SK-N-SH (cell line): ENCODE measurements at places on chromosomes 1 and 21.

DNA sequence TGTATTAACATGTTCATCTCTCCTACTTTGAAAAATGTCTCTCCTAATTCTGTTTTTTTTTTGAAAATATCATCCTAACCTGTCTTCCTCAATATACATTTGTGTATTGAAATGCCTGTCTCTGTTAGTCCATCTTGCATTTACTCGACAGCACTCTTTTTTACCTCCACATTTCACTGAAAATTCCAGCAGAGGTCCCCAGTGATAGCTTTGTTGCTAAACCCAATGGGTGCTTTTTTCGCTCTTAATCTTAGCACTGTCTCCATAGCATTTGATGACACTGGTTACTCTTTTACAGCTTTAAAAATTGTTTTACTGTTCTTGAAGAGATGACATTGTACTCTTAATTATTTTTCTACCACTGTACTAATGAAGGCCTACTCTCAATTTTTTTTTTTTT lies 10.8 kb downstream of the OSBPL9 start:
- peak; percentile 38 for DNase-seq

GRCh38 chr21:28608646-28609045 lies 384.0 kb downstream of the LTN1 start:
- DNase-seq, result no peak

- DNase-seq, result no peak
These were observed 27.2 kb upstream of the SLC22A15 start for GRCh38 chr1:115949156-115949555.

GRCh38 chr1:103101399-103101798 lies 6.9 kb downstream of the COL11A1 start:
- no peak for DNase-seq

DNA sequence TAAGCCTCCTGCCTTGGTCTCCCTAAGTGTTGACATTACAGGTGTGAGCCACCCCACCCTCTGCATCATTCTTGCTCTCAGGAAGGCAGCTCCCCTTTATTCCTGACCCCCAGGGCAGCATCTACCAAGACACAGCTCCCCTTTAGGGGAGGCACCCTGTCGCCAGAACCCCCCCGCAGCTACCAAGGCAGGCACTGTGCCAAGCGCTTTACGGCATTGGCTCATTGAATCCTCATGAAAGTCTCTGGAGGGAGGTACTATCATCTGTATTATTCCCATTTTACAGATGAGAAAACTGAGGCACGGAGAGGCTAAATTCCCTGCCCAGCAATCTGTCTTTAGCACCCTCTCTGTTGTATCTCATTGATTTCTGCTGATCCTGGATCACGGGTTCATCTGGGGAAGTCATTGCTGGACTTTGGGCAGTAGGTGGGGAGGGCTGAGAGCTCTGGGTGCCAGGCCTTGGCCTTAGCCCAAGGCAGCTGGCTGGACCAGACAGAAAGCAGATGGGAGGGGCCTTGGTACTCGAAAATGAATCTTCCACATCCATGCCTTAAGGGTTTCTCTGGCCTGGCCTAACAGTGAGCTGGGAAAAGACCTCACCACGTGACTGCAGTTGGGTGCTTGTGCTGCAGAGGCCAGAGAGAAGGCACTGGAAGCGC lies 5.9 kb downstream of the PLOD1 start:
- DNase-seq, result peak; percentile 90

DNA sequence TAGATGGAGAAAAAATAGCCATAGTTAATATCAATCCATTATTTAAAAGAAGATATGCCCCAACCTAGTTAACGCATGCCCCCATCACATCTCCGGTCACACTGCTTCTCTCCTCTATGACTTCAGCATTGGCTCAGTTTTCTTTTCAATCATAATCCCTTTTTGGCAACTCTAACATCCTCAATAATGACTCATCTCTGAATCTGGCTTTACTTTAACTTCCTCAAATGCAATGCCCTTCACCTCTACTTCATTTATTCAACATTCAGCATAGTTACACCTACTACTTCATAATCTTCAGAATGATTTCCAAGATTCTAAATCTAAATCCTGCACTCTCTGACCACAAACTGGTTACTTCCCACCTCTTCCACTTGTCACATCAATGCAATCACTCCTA lies 417.3 kb downstream of the USH2A start:
- no peak for DNase-seq

GRCh38 chr21:46322351-46323226 lies 1.1 kb downstream of the C21orf58 start:
- no peak for DNase-seq

- DNase-seq, result no peak
These were observed 80.2 kb downstream of the VPS13D start for GRCh38 chr1:12309783-12310742.

DNA sequence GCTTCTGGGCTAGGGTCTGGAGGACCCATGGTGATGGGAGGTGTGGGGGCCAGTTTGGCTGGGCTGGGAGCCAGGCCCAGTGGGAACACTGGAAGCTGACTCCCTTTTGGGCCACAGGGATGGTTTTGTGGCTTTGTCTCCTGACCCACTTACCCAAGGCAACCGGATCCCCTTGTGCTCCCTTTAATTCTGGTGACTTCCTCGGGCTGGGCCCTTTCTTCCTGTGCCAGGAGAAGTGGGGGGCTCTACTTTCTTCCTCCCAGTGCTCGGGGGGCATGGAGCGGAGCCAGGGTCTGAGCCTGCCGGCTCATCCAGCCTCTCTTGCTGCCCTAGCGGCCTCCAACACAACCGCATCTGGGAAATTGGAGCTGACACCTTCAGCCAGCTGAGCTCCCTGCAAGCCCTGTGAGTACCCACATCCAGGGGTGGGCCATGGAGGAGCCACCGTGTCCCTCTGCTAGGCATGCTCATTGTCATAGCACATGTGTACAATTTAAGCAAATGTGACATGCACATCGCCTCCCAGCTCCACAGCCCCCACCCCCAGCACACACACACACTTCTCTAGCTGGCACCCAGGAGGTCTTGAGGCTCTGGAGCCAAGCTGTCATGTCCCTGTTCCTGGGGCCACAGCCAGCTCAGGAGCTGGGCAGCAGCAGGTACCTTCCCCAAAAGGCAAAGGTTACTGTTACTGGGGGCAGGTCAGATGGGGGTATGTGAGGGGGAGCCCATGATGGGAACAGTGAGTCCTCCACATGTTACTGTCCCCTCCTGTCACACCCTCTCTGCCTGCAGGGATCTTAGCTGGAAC lies 35.0 kb downstream of the UBE2T start:
- DNase-seq, result no peak

DNA sequence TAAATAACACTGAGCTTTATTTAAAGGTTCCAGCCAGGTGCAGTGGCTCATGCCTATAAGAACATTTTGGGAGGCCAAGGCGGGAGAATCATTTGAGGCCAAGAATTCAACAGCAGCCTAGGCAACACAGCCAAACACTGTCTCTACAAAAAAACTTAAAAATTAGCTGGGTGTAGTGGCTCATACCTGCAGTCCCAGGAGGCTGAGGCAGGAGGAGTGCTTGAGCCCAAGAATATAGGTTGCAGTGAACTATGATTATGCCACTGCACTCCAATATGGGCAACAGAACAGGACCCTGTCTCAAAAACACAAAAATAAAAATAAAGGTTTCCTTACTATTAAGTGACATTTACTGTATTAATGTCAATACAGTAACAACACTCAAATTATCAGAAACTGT lies 2.1 kb downstream of the TAF12 start:
- DNase-seq, result no peak

GRCh38 chr21:22223385-22223784 lies 1225.2 kb downstream of the NCAM2 start:
- no peak for DNase-seq

DNA sequence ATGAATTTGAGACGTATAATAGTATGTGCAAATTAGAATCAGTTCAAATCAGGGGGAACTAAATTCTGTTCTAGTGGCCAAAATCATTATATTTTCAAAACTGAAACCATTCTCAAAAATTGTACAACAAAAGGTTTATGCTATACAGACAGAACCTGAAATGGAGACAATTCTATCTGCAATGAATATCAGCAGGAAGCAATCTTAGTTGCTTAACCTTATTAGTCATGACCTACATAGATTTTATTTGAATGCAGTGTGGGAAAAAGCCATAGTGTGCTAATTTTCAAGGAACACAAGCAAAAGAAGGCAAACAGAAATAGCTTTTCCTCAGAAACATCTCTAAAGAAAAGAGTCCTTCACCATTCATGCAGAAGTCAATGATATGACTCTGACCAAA lies 6.5 kb downstream of the AK5 start:
- peak; percentile 24 for DNase-seq

DNA sequence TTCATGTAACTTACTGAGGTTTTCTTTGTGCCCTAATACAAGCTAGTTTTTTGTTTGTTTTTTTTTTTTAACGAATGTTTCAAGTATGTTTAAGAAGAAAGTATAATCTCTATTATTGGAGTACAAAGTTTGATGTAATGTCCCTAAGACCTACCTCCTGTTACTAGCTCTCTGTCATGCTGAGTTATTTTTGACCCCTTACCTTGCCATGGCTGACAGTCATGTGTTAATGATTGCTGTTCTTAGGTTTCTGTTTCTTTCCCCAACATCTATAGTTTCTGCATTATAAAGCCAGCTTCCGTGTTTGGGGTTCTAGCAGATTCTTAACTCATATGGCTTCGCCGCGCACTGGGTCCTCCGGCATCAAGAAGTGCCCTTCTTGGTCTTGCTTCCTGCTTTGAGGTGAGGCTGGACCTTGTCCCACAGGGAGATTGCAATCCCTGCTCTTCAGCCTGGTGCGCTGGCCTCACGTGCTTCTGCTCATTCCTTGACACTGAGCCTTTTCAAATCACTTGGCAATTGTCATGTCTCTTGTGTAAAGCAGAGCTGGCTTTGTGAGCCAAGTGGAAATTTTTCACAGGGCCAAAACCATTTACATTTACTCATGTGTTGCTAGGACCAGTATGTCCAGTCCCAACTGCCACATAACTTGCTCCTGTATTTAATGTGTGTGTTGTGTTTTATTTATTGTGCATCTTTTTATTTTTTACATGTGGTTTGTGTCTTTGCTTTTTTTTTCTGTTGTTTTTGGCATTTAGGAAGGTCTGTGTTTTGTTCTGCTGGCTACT lies 135.0 kb upstream of the COL6A1 start:
- no peak for DNase-seq

DNA sequence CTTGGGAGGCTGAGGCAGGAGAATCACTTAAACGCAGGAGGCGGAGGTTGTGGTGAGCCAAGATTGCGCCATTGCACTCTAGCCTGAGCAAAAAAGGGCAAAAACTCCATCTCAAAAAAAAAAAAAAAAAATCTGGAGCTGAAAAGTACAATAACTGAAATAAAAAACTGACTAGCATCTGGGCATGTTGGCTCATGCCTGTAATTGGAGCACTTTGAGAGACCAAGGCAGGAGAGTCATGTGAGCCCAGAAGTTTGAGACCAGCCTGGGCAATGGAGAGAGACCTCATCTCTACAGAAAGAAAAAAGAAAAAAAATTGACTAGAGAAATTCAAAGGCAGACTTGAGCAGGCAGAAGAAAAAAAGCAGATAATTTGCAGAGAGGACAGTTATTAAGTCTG lies 18.1 kb downstream of the CLDN19 start:
- DNase-seq, result no peak

- no peak for DNase-seq
These were observed 77.6 kb upstream of the IFFO2 start for GRCh38 chr1:19033926-19034680.

- no peak for DNase-seq
These were observed 44.8 kb upstream of the FBXO28 start for GRCh38 chr1:224069138-224069537.

- DNase-seq, result no peak
These were observed 1.9 kb downstream of the PSMB4 start for GRCh38 chr1:151401125-151401788.

GRCh38 chr21:38229260-38229877 lies 27.4 kb upstream of the KCNJ15 start:
- no peak for DNase-seq

- DNase-seq, result no peak
These were observed 17.6 kb downstream of the OPTC start for GRCh38 chr1:203511513-203511912.

GRCh38 chr1:31216016-31216415 lies 23.7 kb downstream of the NKAIN1 start:
- peak; percentile 84 for DNase-seq

DNA sequence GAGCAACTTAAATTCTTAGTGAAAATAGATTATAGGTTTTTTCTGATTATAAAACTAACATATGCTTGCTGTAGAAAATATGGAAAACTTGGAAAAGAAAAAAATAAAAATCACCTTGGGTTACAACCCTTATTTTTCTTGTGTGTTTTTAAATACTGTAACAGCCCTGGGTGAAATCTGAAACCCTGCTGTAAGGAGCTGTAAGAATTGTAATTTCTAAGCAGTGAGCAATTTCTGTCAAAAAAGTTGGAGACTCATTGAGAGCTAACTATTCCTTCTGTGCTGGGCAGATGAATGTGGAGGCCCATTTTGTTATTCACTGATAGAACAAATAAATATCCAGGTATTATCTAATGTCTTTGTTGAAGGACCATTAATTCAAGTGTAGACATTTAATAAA lies 42.6 kb downstream of the ADCY10 start:
- DNase-seq, result no peak

GRCh38 chr1:185498207-185498606 lies 181.2 kb upstream of the IVNS1ABP start:
- DNase-seq, result no peak

- DNase-seq, result no peak
These were observed 15.4 kb upstream of the CYYR1 start for GRCh38 chr21:26588446-26588845.

GRCh38 chr1:213251972-213252371 lies 200.9 kb downstream of the RPS6KC1 start:
- DNase-seq, result no peak

DNA sequence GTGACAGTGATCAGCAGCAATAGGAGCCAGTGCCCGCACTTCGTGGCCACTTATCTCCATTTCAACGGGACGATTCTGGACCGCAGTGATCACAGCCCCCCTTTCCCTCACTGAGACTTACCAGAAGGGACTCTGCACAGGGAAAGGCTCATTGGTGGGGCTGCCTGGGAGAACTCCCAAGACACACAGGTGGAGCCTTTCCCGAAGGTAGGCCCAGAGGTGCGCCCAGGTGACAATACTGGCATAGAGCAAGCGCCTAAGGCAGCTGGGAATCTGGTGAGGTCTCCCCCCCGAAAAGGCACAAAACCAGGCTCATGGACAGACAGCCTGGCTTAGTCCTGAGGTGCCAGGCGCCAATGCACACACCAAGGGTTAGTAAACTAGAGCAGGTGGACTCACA lies 318.9 kb downstream of the AJAP1 start:
- DNase-seq, result no peak

DNA sequence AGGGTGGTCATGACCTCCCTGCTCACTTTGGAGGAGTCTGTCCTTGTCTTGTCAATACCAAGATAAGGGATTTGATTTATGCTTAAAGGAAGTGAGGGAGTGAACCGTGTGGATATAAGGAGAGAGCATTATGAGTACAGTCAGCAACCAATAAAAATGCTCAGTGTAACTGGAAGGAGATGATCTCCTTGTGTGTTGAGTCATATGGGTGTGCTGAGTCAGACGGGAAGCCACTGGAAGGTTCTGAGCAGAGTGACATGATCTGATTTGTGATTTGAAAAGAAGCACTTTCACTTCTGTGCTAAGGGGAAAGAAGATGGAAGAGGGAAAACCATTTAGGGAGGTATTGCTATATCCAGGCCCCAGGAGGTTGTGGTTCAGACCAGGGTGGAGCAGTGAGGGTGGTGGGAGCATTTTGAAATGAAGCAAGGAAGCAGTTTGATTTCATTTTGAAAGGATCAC lies 2.5 kb upstream of the BCL10 start:
- DNase-seq, result no peak
